ENCODE measurements at places on chromosomes 6 and 20.

GRCh38 chr6:16488813-16489212, 250.4 kb downstream of the GMPR start:
- no peak for DNase-seq

DNA sequence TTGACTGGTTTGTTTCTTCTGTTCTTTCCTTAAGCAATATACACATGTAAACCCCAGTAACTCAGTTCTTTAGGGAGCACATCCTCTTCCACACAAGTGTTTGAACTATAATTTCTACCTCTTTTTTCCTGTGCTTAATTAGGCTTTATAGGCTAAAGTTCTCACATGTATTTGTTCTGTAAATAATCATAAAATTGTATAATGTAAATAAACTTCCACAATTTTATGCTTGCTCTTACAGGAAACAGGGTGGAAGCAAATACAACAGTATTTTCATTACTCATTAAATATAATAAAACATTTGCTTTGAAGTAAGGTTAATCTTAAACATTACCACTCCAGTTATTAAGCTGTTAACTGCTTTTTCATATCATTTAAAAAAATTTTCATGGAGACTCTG, 26.9 kb downstream of the GPRC6A start:
- DNase-seq = no peak

DNA sequence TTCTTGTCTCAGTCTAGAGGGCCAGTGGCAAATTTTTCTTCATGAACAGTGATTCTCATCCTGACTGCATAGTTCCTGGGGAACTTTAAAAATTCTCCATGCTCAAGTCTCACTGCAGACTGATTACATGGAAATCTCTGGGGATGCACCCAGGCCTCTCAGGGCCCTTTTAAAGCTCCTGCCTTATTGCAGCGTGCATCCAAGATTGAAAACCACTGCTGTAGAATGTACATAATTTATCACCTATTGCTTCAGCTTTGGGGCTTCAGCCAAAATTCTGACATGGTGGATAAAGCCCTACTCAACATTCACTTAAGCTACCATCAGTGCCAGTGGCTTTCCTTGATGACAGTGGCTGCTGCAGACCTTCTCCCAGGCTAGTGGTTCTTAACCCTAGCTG, 143.8 kb downstream of the BTBD3 start:
- no peak for DNase-seq

DNA sequence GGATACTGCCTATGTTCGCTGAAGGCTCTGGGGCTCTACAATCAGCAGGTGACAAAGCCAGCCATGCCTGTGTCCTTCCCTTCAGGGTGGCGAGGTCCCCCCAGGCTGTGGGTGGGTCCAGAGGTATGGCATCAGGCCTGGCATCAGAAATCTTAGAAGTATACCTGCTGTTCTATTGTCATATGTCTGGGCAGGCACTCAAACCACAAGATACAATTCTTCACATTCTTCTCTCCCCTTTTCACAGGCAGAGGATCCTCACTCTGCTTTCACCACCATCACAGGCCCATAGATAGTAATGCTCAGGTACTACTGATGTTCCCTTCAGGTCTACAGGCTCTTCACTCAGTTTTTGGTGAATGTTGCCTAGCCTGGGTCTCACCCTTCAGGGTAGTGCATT, 1180.0 kb upstream of the CITED2 start:
- no peak for DNase-seq

DNA sequence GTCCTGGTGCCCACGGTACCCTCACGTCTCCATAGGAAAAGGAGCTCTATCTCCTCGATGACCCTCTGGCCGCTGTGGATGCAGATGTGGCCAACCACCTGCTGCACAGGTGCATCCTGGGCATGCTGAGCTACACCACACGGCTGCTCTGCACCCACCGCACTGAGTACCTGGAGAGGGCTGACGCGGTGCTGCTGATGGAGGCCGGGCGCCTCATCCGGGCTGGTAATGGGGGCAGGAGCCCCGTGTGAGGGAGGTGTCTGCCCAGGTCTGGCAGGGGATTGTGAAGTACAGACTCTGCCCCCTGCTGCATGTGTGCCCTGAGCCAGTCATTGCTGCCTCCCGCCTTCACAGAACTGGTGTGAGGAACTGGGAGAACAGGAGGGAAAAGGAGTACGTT, 12.4 kb downstream of the DLK2 start:
- no peak for DNase-seq

- no peak for DNase-seq
Observed at GRCh38 chr6:163309491-163310026, 105.0 kb upstream of the QKI start.

DNA sequence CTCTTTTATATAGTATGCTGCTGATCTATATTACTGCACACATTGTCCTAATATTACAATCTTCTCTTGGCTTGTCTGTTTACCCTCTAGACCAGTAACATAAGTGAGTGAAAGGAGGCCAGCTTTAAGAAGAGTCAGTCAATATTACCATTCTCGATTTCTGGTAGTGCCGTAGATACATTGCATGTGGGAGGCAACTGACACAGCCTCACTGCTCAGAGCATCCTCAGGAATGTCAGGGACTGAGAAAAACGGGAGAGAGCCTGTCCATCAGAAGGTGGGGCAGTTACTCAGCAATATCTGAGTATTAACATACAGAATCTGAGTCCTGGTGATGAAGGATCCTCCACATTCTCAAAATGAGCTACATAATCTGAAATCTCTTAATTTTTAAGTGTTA, 259.9 kb downstream of the GJA1 start:
- DNase-seq = no peak

GRCh38 chr6:14286634-14287428, 169.3 kb downstream of the CD83 start:
- no peak for DNase-seq

- DNase-seq = no peak
Observed at GRCh38 chr6:122404444-122404843, 5.0 kb downstream of the HSF2 start.

DNA sequence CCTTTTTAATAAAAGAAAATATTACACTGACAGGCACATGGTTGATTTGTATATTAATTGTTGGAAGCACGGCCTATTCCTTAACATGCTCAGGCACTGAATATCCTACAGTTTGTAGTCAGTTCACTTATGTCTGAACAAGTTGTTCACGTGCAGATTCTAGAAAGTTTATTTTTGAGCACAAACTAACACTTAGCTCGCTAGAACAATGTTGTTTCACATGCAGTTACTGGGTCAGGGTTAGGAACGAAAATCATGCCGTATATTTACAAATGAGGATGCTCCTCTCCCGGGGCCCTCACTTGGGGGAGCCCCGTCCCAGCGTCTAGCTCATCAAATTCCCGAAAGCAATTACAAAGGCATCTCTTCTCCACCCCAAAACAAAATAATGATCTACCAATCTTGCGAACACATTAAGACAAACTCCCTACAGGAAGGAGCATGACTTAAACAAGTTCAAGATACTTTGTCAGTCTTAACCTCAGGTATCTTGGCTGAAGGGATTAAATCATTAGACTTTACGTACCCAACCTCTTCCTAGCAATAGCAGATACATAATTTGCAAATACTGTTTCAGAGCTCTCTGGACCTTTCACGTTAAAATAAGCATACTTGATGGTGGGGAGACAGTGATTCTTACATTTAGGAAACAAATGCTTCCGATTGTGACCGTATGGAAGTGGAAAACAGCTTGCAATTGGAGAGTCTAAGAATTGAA, 1.5 kb downstream of the MAP7 start:
- no peak for DNase-seq

DNA sequence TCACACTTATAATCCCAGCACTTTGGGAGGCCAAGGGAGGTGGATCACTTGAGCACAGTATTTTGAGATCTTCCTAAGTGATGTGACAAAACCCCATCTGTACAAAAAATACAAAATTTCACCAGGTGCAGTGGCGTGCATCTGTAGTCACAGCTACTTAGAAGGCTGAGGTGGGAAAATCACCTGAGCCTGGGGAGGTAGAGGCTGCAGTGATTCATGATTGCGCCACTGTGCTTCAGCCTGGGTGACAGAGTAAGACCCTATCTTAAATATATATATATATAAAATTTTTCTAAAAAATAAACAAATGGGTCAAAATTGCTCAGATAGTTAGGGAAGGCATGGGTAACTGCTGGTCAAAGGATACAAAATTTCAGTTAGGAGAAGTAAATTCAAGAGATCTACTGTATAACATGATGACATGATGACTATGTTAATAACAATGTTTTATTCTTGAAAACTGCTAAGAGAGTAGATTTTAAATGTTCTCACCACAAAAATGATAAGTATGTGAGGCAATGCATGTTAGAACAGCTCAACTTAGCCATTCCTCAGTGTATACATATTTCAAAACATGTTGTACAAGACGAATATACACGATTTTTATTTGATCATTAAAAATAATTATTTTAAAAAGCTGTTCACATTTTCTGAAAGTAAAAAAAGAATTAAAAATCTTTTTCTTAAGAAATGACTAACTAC, 24.4 kb downstream of the TBC1D32 start:
- no peak for DNase-seq

GRCh38 chr6:91681296-91681695, 1094.4 kb upstream of the MAP3K7 start:
- DNase-seq = no peak

DNA sequence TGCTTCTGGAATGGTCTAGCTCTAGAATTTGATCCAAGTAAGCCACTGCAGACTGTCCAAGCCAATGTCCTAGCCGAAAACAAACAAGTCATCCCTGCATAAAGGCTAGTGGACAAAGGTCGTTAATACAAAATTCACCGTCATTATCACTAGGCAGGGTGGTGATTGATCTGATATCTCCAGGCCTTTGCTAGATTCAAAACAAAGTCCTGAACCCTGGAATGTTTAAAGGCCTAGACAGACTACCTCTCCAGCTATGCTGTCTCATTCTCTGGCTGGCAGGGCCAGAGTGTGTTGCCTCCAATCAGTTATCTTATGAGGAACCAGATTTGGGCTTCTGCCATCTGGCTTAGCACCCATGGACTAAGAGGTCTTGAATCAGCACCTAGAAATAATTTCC, 38.3 kb downstream of the MAP7 start:
- no peak for DNase-seq

- DNase-seq = no peak
Observed at GRCh38 chr6:11113038-11113437, 1.5 kb upstream of the ERVFRD-1 start.

DNA sequence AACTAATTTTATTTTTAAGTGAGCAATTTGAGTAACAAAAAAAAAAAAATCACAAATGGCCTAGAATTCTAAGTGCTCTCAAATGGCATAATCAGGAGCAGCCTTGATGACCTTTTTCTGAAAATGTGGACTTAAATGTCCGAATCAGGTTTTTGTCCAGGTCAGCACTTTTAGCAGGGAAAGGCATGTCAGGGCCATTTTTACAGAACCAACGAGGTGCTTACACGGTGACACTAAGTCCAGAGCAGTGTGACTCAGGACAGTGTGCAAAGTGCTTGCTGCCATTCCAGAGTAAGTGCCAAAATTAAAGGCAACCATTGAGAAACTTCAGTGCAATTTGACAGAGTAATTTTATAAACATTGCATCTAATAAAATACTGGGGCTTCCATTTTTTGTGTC, 127.8 kb downstream of the KIF16B start:
- no peak for DNase-seq

DNA sequence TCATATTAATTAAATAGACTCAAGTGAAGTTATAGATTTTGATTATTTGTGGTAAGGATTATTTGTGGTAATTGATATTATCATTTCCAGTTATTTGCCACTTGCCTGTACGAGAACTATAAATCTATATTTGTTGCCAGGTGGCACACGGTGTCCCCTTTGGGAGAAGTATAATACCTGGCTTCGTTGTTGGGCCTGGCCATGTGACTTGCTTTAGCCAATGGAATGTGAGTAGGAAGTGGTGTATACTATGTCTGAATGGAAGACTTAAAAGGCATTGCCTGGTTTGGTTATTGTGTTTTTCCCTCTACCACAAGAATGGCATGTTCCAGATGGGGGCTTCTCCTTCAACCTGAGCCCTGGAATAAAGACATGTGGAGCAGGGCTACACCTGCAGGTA, 228.1 kb downstream of the CDC5L start:
- no peak for DNase-seq

DNA sequence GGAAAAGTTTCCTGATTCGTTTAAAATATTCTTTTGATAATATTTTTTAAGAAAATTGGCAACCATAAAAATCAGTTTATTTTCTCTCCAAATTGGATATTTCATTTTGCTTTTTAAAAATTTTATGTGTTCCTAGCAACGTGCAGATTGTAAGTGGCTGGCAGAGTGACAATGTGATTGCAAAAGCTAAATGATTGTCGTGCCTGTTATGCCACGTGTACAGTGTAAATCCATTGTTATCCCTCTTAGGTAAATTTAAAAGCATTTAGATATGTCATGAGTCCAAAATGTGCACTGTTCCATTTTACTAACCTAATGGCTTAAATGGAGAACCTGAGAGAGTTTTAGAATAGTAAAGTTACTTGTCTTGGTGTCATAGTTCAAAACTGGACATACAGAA, 94.4 kb upstream of the ADGRF4 start:
- no peak for DNase-seq

DNA sequence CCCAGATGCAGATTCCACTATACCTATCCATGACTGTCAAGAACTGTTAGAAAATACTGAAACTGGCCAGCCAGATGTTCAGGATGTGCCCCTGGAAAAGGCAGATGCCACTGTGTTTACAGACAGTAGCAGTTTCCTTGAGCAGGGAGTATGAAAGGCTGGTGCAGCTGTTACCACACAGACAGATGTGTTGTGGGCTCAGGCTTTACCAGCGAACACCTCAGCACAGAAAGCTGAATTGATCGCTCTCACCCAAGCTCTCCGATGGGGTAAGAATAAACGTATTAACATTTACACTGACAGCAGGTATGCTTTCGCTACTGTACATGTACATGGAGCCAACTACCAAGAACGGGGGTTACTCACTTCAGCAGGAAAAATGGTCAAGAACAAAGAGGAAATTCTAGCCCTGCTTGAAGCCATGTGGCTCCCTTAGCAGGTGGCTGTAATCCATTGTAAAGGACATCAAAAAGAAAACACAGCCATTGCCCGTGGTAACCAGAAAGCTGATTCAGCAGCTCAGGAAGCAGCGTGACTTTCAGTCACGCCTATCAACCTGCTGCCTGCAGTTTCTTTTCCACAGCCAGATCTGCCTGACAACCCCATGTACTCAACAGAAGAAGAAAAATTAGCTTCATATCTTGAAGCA, 459.7 kb upstream of the HTR1E start:
- no peak for DNase-seq

GRCh38 chr20:13249118-13249797, 28.2 kb downstream of the ISM1 start:
- DNase-seq = no peak

DNA sequence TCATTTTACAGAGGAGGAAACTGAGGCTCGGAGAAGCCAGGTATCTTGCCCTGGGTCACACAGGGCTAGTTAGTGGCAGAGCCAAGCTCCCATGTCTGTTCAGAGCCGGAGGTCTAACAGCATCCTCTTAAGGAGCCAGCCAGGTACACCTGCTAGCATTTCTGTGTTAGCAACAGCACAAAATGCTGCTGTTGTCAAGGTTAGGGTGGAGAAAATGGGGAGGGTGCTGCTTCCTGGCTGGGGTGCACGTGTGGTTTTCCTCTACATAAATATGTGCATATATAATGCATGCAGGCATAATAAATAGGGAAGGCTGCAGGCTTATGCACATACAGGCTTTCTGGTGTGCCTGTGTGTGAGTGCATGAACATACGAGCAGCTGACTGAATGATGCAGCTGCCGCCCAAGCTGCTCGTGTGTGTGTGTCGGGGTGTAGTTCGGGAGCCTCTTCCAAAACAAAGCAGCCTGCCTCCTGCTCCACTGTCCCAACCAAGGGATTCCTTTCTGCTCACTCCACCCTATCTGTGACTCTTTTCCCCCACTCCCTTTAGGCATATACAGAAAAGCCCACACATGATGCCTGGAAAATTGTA, 86.6 kb downstream of the CD40 start:
- DNase-seq = no peak

GRCh38 chr6:63839485-63839884, 203.9 kb downstream of the PHF3 start:
- no peak for DNase-seq

All from activated T-cell treated with anti-CD3 and anti-CD28 coated beads for 4 hours (primary cell).